Mesenchymal stem cell (in vitro differentiated cells and primary cell): ENCODE measurements at places on chromosomes 4 and X.

DNA sequence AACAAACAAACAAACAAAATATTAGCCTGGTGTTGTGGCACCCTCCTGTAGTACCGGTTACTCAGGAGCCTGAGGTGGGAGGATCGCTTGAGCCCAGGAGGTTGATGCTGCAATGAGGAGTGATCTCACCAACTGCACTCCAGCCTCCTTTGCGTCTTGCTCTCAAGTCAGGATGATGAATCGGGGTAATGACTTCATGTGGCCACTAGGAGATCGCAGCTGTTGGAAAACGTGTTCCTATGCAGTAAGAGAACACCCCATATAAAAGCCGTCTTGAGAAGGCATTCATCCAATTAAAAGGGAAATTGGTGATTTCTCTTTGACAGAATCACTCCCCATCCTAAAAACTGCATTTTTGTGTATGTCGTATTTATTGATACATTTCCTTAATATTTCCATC lies 6.9 kb downstream of the CCNB3 start:
- no peak for DNase-seq

- DNase-seq, result no peak
These were observed 570.6 kb downstream of the CENPC start for GRCh38 chr4:66974665-66975064.

DNA sequence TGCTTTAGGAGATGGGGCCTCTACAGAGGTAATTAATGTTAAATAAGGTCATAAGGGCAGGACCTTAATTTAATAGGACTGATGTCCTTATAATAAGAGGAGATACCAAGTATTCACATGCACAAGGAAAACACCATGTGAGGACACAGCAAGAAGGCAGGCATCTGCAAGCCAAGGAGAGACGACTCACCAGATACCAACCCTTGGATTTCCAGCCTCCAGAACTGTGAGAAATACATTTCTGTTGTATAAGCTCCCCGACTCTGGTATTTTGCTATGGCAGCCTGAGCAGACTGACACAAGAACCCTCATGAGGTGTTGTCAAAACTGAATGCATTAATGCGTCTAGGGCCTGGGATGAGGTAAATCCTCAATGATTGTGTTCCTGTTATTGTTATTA lies 56.2 kb upstream of the MAPK10 start:
- DNase-seq, result no peak

DNA sequence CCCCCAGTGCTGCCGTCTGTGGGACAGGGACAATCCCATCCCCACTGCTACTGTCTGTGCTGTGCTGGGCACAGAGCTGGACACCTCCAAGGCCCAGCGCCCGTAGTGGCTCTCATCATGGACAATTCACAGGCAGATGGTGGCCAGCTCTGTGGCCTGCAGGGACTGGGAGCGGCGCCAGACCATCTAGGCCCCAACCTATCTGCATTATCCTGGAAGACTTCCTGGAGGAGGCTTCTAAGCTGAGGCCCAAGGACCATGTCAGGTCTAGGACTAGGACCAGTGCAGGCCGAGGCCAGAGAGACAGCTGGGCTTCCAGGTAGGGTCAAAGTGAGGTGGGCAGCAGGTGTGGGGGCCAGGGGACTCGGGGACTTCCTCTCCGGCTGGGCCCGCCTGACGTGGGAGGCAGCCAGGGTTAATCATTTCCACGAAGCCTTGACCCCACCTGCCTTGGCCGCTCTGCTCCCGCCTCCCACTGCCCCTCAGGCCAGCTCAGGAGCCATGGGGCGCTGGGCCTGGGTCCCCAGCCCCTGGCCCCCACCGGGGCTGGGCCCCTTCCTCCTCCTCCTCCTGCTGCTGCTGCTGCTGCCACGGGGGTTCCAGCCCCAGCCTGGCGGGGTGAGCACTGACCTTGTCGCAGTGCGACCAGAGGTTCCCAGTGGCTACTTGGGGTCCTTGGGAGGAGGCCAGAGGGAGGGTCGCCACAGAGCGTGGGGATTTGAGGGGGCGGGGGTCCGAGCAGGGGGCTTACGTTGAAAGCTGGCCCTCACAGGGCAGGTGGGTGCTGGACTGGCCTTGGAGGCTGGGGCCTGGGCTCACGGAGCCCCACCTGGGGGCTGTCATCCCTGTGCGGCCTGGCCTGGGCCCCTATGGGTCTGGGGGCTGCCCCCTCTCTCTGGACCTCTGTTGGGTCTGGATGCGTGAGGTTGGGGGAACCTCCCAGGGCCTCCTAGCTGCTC lies at the start of gene HGFAC:
TSS of gene HGFAC (plus strand) at position 468 of the 959 bp plus-strand sequence. CDS start at position 502, 34 bp downstream.
- DNase-seq, result no peak

GRCh38 chrX:150450519-150451177 lies 87.5 kb downstream of the MAMLD1 start:
- DNase-seq, result no peak

DNA sequence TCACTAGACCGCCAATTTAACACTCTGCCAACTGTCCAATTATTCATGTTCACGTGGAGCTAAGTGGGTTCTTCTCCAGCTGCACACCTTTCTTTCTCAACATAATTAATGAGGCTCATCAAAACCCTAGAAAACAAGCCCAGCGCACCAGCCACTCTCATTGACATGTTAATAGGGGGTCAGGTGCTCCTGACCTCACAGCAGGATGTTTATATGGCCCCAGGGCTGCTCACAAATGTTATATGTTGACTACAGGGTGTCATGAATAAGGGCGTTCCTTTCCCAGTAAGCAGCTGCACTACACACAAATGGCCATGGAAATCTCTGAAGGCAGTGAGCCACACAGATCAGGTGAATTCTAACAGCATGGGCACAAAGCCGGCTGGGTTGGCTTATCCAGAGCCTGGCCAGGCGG lies 209.8 kb downstream of the MGST2 start:
- DNase-seq, result no peak

GRCh38 chr4:13778367-13778766 lies 150.8 kb upstream of the BOD1L1 start:
- DNase-seq, result no peak

DNA sequence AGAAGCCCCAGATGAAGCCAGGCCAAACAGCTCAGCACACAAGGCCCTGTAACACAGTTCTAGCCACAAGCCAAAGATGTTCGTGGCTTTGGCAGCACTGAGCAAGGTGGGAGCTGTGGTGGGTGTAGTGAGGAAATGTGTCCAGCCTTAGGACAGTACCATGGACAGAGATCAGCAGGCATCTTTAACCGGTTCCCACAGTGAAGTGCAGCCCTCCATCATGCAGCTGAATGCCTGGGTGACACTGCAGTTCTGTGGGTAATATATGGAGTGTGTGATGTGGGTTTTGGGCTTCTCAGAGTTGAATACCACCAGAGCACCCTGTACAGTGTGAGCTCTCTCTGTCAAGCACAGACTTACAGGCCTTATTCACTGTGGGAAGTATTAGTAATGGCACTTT lies 6.0 kb upstream of the NEXMIF start:
- DNase-seq, result no peak

- DNase-seq, result no peak
These were observed 7.8 kb downstream of the LDB2 start for GRCh38 chr4:16890651-16891050.

DNA sequence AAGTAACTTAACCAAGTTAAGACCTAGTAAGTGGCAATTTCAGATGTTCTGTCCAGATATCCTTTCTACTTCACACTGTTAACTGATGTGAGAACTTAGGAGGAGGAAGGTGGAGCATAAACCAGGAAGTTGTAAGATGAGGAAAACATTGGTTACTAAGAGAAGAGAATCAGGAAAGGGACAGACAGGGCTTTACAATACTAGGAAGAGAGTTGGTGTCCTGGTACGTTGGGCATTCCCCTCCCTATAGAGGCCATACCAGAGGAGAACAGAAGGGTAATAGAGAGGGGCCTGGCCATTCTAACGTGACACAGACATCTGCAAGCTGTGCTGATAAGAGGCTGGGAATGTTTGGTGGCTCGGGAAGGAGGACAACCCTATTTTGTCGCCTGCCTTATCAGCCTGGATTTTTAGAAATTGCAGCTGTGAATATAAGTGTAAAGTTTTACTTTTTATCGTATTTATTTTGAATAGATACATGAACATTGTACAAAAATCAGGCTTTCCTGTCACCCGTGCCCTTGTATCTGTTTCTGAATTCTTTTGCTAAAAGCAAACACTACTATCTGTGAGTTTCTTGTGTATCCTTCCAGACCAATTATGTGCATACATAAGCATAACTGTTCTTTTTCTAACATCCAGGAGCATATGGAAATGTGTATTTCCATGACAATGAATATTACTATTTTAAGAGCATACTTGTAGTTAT lies 53.5 kb upstream of the HPRT1 start:
- DNase-seq, result peak; percentile 12

- DNase-seq, result peak; percentile 70
These were observed 669 bp downstream of the IRF2 start for GRCh38 chr4:184473499-184474262.

DNA sequence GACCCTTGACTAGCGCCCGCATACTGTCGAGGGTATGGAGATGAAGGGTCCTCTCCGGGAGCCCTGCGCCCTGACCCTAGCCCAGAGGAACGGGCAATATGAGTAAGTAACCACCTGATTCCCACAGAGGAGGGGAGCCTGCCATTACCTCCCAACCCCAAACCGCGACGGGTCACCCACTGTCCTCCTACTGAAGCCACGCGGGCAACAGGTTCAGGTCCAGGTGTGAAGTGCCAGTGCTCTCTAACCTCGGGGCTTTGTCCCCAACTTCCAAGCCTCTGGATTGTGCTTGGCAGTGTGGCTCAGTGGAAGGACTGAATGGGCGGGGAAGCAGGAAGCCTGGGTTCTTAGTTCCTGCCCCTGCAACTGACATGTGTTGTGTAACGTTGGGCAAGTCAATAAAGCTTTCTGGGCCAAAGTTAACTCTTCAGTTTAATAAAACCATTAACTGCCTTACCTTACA lies 694 bp downstream of the OCRL start:
- DNase-seq, result no peak

DNA sequence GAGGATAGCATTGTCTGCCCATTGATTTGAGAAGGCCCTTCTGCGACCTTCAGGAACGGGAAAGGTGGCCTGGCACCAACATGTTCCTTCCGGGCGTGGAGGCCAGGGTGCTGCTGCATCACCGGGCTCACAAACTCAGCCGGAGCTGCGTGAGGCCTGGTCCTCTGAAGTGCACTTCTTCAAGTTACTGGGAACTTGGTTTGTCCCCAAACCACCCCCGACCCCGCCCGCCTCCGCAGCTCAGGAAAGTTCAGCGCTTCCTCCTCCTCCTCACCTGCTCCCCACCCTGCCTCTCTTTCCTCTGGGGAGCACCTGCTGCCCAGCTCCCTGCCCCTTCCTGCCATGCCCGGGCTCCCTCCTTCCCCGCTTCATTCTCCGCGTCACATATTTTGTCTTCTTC lies 116.0 kb upstream of the LRPAP1 start:
- DNase-seq, result no peak

DNA sequence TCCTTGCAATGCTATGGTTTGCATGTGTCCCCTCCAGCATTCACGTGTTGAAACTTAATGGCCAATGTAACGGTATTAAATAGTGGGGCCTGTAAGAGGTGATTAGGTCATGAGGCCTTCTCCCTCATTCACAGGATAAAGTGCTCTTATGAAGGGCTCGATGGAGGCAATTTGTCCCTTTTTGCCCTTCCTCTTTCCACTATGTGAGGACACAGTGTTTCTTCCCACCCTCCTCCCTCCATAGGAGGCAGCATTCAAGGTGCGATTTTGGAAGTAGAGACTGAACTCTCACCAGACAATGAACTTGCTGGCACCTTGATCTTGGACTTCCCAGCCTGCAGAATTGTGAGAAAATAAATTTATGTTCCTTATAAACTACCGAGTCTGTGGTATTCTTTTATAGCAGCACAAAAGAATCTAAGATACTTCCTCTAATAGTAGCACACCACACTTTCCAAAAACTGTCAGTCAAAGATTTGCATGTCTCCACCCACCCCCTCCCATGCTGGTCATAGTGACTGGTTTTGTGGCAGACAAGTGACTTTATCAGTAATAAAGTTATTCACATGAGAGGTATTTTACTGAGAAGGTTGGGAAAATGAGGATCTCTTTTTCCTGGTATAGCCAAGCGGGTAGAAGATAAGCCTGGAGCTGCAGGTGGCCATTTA lies 113.5 kb upstream of the TTC29 start:
- no peak for DNase-seq

DNA sequence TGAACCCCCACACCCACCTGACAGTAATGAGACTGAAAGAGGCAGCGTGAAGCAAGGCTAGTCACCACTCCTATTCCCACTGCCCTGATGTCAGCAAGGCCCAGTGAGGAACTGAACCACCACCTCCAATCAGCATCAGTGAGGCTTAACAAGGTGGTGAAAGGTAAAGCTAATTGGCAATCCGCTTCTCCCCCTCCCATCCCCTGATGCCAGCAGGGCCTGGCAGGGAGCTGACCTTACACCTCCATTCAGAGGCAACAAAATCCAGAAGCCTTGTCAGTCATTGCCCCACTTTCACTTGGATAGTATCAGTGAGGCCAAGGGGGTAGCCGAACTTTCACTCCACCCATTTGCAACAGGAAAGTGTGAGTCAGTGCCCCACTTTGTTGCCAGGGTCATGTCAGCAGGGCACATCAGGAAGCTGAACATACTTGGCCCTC lies 60.8 kb downstream of the AWAT2 start:
- DNase-seq, result no peak

DNA sequence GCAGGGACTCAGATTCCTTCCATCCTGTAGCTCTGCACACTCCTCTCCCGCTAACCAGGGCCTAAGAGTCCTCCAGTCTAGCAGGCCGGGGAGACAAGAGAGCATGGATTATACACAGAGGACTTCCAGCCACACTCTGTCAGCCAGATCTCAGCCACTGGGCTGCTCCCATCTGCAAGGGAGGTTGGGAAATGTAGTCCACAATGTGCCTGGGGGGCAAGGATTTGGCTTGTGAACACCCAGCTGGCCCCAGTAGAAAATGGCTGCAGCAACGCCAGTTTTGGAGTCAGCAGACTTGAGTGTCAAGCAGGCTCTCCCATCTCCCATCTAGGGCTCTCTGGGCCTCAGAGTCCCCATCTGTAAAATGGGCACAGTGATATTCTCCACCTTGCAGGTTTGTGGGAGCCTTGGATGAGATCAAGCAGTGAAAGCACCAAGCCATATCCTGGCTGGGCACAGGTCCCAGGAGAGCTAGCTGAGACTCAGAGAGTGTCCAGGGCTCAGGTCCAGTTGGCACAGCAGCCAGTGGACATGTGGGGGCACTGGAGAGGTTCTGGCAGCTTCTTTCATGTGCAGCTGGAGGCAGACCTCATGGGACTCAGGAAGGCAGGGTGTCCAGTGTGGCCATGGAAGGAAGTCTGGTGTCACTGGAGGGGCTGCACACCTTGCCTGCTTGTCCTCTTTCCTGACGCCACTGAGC lies 14.6 kb downstream of the PSAPL1 start:
- no peak for DNase-seq
